ENCODE measurements at places on chromosomes 7 and 10.
A peak's percentile ranks its signal among the peaks of the same experiment; 100 is the strongest.

DNA sequence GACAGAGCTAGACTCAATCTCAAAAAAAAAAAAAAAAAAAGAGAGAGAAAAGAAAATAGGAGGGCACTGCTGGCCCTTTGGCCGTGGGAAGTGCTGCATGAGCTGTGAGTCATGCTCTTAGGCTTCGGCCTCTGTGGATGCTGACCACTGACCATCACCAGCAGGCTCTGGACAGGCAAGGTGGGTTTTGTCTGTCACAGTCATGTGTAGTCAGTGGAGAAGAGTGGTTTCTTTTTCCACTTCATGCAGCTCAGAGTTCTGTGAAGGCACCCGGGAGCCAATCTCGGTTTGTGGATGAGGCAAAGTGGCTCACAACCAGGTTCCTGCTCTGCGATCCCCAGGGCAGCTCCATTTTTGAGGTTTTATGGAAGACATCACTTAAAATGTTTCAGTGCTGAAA lies 58.1 kb downstream of the PRTFDC1 start:
- no peak for DNase-seq

DNA sequence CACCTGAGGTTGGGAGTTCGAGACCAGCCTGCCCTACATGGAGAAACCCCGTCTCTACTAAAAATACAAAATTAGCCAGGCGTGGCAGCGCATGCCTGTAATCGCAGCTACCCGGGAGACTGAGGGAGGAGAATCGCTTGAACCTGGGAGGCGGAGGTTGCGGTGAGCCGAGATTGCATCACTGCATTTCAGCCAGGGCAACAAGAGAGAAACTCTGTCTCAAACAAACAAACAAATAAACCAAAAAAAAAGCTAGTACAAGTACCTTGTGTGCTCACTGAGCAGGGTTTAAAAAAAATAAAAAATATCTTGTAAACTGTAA lies 11.2 kb upstream of the SPOCK2 start:
- DNase-seq, result no peak

DNA sequence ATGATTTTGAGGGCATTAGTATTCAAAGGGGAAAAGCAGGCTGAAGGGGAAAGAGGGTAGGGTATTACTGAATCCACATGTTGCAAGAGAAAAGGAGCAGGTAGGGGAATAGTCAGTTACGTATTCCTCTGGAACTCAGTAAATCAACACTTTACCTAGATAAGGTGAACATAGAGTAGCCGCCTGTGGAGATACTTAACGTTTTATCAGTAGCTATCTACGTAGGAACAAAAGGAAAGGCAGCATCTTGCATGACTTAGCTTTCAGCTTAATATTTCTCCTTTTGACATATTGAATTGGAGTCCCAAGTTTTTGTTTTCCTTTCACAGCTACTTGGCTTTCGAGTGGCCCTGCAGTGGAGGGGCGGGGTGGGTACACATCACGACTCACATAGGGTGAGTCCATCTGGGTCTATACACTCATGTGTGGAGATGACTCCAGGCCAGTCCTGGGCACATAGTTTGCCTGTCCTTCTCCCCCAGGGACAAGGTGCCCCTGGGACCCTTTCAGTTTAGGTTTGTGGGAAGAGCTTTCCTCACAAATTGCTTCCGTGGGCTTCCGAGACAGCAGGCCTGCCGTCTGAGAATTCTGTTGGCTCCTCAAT lies 48.1 kb downstream of the CCNY start:
- DNase-seq, result no peak

GRCh38 chr10:7119325-7120015 lies 291.4 kb downstream of the SFMBT2 start:
- no peak for DNase-seq

DNA sequence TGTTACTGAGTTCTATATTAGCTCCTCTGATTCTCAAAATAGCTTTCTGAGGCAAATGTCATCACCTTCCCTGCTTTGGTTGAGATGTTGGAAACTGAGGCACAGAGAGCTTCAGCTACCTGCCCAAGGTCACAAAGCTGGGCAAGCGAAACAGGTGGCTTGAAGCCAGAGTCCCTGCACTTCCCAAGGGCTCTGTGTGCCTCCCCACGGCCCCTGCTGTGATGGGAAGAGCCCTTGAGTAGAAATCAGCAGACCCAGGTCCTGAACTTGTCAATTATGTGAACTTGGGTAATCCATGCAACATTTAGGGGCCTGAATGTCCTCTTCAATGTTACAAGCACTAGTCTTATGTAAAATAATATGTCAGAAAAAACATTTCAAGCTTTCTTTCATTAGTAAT lies 327.3 kb upstream of the PODXL start:
- DNase-seq, result no peak

- no peak for DNase-seq
These were observed 200.3 kb downstream of the TEX36 start for GRCh38 chr10:125482637-125483036.

DNA sequence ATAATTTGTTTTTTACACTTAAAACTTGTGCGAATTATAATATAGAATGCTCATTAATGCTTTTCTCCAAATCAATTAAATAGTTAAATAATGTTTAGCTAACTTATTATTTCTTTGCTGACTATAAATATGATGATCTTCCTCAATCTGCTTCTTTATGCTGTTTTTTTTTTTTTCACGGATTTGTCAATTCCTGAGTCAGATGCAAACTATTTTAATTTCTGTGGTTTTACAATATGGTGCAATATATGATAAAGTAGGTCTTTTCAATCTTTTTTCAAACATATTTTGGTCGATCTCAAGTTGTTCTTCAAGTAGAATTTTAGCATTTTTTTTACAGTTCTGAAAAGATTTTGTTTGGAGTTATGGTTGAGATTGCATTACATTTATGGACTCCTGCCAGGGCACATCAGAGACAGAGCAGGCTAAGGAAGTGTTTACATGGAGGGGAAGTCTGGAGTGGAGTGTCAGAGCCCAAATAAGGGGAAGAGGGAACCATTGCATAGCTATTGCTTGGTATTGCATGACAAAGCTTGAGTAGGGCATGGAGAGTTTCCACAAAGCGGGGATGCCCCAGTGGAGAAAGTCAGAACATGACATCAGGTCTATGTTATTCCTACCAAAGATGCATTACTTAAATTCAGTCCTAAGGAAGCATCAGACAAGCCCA lies 204.4 kb downstream of the OTUD1 start:
- DNase-seq, result no peak

- no peak for DNase-seq
These were observed 3.2 kb upstream of the IFIT1 start for GRCh38 chr10:89389254-89389653.

DNA sequence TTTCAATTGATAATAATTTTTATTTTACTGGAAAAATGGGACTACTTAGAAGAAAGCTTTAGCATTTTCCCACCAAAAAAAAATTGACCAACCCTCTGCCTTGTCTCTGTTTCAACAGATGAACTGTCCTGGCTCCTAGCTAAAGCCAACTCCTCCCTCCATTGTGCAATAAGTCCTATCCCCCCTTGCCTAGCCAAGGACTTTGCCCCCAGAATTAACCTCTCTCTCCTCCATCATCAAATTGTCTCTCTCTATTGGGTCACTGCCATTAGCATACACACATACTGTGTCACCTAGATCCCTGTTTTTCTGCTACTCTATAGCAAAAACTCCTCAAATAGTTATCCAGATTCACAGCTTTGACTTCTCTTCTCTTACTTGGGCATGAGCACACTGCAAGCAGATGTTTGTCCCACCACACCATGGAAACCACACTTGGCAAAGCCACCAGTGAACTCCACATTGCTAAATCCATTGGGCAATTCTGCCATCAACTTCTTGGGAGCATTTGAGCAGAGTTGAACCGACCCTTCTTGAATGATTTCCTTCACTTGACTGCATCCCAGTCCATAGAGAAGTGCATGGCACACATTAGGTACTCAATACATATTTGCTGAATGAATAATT lies 91.4 kb upstream of the NEBL start:
- DNase-seq, result no peak

DNA sequence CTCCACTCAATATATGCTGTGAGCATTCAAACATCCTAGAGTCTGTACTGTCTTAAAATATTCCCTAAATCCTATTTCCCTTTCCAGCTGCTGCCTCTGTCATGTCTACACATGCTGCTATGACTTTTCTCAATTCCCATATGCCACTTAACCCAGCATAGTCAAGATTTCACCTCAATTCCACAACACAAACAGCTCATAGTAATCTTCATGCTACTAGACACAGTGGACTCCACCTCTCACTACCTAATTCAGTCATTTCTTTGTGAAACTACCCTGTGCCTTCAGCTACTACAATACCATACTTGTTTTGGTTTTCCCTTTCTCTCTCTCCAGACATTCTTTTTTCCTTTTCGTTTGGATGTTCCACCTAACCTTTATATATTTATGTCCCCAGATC lies 45.5 kb downstream of the GSAP start:
- DNase-seq, result no peak

GRCh38 chr7:156780724-156781455 lies 112.1 kb downstream of the LMBR1 start:
- DNase-seq, result peak; percentile 90

GRCh38 chr7:21024485-21024867 lies 237.8 kb upstream of the SP8 start:
- no peak for DNase-seq

DNA sequence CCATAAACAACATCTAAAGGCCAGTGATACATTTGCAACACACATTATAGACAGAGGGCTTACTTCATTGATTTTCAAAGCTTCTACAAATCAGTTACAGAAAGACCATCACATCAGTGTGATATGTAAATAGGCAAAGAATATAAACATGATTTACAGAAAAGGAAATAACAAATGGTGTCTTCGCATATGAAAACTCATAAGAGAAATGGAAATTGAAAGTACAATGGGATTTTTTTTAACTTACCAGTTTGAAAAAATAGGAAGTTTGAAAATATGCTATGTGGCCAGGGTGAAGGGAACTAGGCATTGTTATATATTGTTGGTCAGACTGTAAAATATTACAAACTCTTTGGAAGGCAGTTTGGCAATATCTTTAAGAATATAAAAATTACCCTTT lies 27.3 kb downstream of the SEC23IP start:
- DNase-seq, result no peak

DNA sequence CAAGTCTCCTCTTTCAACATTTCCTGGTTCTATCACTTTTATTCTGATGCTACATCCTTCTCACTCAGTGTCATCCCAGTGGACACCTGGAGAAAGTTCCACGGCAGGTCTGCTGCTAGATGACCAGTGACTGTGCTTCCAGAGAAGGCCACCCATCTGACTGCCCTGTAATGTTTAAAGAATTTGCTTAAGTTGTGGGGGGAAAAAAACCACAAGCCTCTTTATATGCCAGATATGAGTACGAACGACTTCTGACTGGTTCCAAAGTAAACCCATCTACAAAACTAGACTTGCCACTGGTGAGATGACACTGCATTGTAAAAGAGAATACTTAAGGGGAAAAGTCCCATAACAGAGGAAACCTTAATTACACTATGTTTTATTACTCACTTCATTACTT lies 69.6 kb upstream of the VWC2 start:
- DNase-seq, result no peak

- DNase-seq, result no peak
These were observed 3.2 kb downstream of the TSPAN33 start for GRCh38 chr7:129147731-129148130.

DNA sequence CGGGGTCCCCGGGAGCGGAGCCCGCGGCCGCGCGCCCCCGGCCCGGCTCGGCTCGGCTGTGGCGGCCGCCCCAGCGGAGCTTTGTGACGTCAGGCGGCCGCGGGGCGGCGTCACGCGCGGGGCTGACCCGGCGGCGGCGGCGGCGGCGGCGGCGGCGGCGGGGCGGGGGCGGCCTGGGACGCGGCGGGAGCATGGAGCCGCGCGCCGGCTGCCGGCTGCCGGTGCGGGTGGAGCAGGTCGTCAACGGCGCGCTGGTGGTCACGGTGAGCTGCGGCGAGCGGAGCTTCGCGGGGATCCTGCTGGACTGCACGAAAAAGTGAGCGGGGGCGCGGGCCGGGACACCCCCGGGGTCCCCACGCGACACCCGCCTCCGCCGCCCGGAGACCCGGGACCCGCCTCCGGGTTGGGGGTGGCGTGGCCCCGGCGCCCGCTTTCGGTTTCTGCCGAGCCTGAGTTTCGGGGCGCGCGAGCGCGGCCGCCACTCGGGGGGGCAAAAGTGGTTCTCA lies at the start of gene PWWP2B:
TSS of gene PWWP2B (plus strand) at position 165 of the 506 bp plus-strand sequence. CDS start at position 192, 27 bp downstream.
- DNase-seq, result peak; percentile 42

DNA sequence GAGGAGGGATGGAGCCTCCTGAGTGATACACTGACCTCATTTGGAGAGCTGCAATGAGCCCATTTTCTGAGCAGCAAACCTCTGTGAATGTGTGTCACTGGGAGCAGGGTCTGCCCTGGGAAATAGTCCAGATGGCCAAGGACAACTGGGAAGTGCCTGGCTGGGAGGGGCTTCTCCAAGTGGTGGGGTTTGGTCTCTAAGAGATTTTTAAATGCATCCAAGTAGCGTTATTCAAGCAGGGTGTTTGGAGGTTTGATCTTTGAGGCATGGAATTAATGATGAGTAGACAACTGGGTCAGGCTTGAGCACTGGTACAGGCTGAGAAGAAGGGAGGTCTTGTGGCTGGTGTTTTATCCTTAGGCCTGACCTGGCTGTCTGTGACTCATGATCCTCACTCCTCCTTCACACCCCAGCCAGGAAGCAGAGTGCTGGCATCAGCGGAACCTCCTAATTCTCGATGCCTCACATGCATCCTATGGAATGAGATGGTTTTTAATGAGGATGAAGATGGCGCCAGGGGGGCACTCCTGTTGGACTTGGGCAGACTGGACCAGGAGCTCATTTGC lies 3.3 kb downstream of the GOLGA7B start:
- DNase-seq, result no peak
